Cortex of kidney (tissue), 1 donor: ENCODE measurements at places on chromosomes 7 and 10.

- DNase-seq: no peak
Observed at GRCh38 chr10:8402576-8402975, 348.1 kb downstream of the GATA3 start.

DNA sequence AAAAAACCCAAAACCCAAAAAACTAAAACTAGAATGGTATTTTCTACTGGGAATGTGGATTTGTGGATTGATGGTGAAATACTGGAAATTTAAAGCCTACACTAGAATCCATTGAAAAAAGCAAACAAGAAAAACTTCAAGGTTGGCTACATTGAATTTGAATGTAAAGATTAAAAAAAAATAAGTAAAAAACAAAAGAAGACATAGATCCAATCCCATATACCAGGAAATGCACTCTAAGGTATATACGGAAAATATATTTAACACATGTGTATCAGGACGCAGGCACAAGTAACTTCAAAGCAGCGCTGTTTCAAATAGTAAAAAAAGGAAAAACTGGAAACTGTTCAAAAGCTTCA, 754 bp upstream of the BBS9 start:
- DNase-seq: no peak

- no peak for DNase-seq
Observed at GRCh38 chr7:80882213-80882801, 36.5 kb downstream of the SEMA3C start.

DNA sequence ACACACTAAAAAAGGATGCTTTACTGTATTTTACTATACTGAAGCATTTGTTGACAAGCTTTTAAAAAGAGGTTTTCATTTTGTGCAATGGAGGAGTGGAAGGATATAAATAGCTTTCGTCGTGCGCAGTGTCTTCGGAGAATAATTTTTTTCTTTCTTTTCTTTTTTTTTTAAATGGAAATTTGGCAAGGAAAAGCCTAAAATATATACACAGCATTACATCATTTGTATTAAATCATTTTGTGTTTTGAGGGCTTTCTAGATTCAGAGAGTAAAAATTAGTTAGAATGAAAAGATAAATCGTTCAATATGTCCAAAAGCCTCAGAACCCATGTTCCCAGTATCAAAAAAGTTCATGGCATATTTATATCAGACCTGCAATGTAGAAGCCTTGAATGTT, 150.2 kb upstream of the FERD3L start:
- no peak for DNase-seq
